ENCODE measurements at places on chromosomes 5 and 9.

GRCh38 chr9:68560071-68560844, 19.6 kb upstream of the TMEM252 start:
- peak; percentile 38 for DNase-seq

DNA sequence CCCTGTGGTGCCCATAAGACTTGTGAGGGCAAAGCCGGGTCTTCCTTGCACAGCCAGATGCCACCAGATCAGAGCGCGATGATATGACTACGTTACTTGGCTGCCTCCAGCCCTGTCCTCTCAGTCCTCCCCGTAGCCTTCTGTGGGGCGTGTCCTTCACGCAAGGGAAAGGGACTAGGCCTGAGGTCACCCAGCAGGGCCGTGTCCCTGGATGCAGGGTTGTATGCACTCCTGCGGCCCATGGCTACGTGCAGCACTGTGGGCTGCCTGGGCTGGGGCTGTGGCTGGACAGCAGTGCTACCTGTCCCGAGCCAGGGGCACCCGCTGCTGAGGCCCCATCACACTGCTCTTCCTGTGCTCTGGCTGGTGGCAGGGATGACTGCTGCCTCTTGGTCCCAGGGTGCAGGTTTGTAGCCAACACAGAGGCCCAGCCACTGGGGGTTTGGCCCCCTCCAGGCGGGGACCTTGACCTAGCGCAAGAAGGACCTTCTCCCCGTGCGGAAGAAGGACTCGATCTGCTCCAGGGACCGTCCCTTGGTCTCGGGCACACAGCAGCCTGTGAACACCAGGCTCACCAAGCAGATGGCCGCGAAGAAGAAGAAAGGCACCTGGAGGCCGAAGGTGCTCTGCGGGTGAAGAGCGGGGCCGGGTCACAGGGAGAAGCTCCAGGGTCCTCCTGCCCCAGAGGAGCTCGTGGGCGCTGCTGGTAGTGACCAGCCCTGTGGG, 7.2 kb downstream of the SLC2A6 start:
- no peak for DNase-seq

GRCh38 chr9:31388660-31389059, 995.8 kb upstream of the ACO1 start:
- DNase-seq = no peak

DNA sequence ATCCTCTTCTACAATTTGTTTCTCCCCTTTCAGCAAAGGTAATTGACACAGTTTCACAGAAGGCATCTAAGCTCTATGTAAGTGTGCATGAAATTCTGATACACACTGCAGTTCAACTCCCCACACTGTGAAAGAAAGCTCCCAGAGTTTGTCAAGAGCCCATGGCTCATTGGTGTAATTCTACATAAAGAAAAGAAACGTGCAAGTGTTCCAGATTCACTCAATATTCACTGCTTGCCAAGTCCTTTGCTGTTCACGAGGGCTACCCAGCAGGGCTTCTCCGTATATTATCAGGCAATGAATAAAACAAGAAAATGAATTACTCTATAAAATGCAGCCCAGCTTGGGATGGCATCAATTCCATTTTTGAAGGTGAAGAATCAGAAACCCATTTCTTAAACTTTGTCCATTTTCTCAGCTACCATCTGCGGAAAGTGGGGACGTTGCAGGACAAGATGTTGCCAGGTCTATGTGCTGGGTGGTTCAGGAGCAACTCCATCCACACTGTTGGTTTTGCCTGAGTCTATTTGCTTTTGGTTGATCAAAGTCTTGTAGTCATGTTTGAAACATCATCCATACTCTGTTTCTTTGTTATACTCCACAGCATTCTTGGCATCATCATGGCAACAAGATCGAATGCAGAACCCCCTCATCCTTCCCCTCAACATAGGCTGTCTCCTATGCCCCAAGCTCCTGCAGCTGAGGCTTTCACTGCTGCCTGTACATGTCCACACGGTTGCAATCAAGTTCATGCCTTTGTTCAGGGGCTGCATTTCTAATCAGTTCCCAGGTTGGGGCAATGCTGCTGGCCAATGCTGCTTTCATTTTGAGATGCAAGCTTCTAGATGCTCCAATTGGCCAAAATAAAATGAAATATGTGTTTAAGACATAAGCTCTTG, 301.8 kb downstream of the MED10 start:
- DNase-seq = no peak

GRCh38 chr5:109411627-109412026, 1.9 kb upstream of the PJA2 start:
- DNase-seq = peak; percentile 45

DNA sequence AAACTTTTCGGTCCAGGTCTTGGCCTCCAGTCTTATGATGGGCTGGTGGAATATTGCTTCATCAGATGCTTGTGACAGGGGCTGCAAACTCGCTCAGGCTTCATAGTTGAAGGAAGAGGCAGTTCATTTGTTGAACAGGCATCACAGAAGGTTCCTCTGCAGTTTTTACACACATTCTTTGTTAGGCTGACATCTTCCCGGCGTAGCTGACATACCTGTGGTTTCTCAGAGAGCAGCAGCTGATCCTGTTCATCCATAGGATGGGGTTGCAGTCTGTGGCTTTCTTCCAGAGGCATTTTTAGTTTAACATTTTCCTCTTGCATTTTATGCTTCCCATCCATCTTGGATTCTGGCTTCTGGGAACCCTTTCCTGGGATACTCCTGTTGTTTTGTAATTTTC, 1255.2 kb downstream of the EFNA5 start:
- peak; percentile 6 for DNase-seq

DNA sequence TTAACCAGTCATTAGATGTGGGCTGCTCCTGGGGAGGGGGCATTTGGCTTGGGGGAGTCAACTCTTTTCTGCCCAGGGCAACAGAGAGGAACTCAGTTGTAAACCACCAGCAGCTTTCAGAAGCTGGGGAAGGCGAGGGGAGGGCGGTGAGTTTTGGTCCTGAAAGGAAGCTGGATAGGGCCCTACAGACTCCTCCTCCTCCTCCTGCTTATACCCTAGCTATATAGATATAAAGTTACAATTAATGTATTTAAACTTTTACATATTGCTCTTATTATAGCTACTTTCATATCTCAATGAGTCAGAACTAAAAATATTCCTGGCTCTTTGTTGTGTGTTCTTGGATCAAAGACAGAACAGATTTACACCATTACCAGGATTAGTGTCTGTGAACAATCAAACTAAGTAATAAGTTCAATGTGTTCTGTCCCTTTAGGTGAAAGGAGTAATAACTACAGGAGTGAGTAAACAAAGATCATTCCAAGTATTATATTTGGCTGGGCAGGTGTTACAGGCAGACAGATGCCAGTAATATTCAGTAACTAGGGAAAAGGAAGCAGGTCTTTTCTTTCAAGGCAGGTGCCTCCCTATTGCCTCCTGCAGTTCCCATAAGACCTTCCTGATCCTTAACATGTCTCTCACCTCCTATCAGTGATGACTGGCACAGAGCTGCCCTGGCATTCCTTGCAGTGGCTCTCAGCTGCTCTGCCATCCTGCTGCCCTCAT, 20.5 kb upstream of the VPS13A start:
- no peak for DNase-seq

GRCh38 chr5:142106061-142106460, 2.5 kb upstream of the NDFIP1 start:
- peak; percentile 27 for DNase-seq

- DNase-seq = no peak
Observed at GRCh38 chr9:87646546-87646945, 79.4 kb upstream of the CTSL start.

- no peak for DNase-seq
Observed at GRCh38 chr5:74419468-74419867, 221.1 kb downstream of the ENC1 start.

DNA sequence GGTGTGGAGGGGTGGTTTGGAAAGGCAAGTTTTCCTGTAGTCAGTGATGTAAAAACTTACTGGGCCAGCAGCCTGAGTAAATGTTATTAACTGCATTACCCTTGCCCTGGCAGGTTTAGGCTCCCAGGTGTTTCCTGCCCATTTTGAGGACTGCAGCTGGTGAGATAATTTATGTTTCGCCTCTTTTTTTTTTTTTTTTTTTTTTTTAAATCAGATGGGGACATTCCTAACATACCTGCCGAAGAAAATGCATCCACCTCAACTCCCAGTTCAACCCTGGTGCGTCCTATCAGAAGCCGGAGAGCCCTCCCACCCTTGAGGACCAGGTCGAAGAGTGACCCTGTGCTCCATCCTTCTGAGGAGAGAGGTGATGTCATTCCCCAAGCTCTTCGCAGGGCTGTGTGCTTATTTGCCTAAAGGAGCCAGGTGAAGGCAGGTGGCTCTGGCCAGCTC, 60.6 kb downstream of the ENTREP1 start:
- peak; percentile 12 for DNase-seq

- DNase-seq = no peak
Observed at GRCh38 chr9:109401990-109402318, 81.1 kb upstream of the EPB41L4B start.

- DNase-seq = peak; percentile 55
Observed at GRCh38 chr5:31962871-31963307, 211.2 kb downstream of the GOLPH3 start.

- DNase-seq = no peak
Observed at GRCh38 chr5:65017636-65018035, 248.9 kb downstream of the CWC27 start.

- DNase-seq = peak; percentile 90
Observed at GRCh38 chr9:69671879-69672595, at the start of gene APBA1. Gene APBA1, minus strand, starts transcription at chr9:69672371.

DNA sequence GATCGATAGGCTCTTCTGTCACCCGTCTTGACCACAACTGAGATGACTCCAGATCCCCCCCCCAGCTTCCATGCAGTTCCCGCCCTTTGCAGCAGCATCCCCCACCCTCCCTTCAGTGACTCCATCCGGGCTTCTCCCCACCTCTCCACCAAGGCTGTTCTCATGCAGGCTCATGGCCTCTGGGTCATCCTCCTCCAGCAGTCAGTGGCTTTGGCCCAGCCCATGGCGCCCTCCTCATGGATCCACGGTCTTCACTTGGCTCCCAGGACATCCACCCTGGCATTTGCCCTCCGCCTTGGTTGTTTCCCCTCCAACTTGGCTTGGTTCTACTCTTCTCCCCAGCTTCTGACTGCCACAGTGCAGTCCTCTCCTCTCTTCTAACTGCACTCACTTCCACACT, 96.7 kb upstream of the RUFY1 start:
- DNase-seq = no peak

- DNase-seq = no peak
Observed at GRCh38 chr5:127936439-127936972, 147.1 kb upstream of the SLC12A2 start.

DNA sequence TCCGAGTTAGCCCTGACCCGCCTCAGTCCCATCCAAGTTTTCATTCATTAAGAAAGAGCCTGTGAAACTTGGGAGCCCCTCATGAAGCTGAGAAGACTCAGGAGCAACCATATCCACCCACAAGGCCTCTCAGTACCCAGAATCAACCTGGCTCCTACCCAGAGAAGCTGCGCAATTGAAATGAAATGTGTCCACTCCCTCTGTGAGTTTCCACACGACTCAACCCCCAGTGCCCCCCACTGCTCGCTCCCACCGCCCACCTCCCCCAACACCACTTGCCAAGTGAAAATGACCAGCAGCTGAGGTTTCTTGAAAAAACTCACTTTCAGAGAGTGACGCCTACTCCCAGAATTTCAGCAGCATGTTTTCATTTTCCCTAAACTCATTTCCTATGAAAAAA, 104.6 kb downstream of the CDK5RAP2 start:
- DNase-seq = peak; percentile 28

DNA sequence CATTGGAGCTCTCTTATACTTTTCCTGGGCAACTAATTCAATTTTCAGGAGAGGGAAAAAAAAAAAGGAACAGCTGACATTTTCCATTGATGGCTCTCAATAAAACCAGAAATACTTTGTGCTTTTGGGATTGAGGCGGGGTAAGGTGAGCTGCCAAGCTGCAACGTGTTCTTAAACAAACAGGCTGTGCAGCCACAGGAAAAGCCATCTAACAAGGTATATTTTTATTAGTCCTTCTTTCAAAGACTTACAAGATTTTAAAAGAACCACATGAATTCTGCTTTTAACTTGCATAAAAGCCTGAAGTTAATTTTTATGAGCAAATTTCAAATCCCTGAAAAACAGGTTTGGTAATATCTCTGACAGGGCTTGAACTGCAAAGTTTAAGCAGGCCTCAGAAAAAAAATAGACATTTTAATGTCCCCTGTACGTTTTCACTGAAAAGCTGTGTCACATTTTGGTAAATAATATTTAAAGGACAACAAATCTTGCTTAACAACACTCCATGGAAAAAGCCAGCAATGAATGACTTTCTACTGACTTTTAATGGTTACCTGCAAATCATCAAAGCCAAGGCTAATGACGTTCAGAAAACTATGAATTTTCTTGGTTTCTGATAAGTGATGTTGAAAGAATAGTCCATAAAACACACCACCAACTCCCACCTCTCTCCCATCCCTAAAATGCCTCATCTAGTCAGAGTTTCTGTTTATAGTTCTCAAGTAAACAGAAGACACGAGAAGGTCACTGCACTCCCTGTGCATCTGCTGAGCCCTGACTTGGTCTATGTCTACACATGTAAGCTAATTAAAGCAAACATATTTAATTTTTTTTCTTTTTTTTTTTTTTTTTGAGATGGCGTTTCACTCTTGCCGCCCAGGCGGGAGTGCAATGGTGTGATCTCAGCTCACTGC, 433.6 kb downstream of the PIK3R1 start:
- DNase-seq = peak; percentile 40

- DNase-seq = no peak
Observed at GRCh38 chr5:107930092-107930491, 259.4 kb upstream of the EFNA5 start.

DNA sequence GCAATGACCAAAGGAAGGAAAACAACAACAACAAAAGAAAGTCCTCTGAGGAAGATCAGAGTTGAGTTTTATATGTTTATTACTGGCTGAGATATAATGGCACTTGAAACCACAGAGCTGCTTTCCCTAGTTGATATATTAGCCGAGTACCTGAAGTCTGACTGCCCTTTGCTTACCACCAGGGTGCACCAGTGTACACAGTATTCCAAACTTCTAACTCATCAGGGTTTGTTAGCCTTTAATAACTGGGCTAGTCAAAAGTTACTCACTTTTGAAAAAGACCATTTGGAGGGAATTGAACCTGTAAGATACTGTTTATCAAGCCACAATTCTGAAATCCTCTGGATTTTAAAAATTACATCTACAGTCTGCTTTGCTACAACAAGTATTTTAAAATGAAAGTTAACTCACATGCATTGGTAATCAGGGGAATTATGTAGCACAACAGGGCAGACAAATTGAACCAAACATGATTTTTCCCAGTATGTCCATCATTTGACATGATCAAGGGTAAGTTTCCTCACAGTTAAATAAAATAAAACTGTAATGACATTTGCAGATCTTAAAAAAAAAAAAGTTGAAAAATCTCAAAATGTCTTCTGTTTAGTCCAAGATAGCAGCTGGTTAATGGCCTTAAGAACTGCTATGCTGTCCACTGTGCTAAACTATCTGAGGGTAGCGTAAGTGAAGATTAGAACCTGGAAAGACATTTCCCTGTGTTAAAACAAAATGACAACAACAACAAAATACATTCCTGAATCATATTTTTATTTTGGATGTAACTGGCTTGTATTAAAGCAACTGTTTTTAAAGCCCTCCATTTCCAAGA, 57.3 kb upstream of the C6 start:
- peak; percentile 59 for DNase-seq

GRCh38 chr5:91384671-91385430, 1.7 kb upstream of the ARRDC3 start:
- peak; percentile 95 for DNase-seq

- DNase-seq = no peak
Observed at GRCh38 chr9:123643518-123643917, 286.4 kb downstream of the DENND1A start.

GRCh38 chr5:139131921-139132432, 66.2 kb downstream of the SIL1 start:
- no peak for DNase-seq

- peak; percentile 18 for DNase-seq
Observed at GRCh38 chr9:136326761-136327303, 507 bp upstream of the GPSM1 start.

- peak; percentile 40 for DNase-seq
Observed at GRCh38 chr5:66742083-66742895, 146.1 kb downstream of the MAST4 start.

Data from tongue (tissue), 3 donors.